Activated CD8-positive, alpha-beta memory T cell treated with anti-CD3 and anti-CD28 coated beads, Interleukin-2, amount 10 ng/mL, durations not matched to agents 7 days and 5 days (primary cell): ENCODE measurements at places on chromosomes 6 and 20. TPM values are rescaled to one million over a fixed set of nuclear protein-coding genes. Genes with fewer than 3 reads are reported as not detected.

GRCh38 chr6:138544501-138544900 lies 45.2 kb upstream of the NHSL1 start:
- DNase-seq = no peak

DNA sequence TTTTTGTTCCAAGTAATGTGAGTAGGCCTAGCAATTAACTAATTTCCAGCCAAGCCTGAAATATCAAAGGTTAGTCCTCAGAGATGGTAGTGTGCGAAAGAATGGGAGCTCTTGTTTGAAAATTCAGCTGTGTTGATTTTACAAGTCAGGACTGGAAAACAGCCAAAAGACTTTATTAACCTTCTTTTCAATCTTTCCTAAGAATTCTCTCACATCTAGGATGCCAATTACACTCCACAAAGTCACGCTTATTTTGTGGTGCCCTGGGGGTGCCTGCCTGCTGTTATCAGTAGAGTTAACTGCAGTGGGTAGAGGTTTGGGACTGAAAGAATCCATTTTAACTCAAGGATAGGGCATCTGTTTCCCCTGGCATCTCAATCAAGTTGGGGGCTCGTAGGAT lies 30.7 kb upstream of the MAP3K4 start:
- DNase-seq = no peak

- no peak for DNase-seq
Measured at GRCh38 chr20:22214296-22214695, 370.1 kb downstream of the FOXA2 start.

Gene SLX4IP
- total RNA-seq = 6.0 TPM

GRCh38 chr6:161660666-161661571 lies 387.1 kb upstream of the AGPAT4 start:
- no peak for DNase-seq
